ENCODE measurements at places on chromosomes 3 and 15.

- DNase-seq = no peak
Observed at GRCh38 chr15:22968366-22968765, 11.8 kb downstream of the CYFIP1 start.

- DNase-seq = no peak
Observed at GRCh38 chr3:155981669-155982068, 111.2 kb downstream of the GMPS start.

DNA sequence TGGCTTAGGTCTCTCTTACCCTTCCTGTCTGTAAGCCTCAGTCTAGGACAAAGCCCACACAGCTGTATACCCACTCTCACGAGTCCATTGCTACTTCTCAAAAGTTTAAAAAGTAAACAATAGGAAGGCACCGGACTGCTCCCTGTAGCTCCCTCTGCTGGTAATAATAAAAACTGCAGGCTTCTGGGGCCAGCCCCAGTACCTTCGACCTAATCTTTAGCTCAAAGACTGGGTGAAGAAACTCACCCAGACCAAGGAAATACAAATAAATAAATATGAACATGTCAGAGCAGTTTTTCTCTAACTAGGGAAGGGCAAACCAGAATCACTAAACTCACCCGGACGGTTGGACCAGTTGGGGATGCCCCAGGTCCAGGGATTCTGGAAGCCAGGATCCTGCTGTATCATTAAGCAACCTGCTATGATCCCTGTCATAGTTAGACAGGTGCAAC lies 5.0 kb downstream of the FAM219B start:
- peak; percentile 43 for DNase-seq

DNA sequence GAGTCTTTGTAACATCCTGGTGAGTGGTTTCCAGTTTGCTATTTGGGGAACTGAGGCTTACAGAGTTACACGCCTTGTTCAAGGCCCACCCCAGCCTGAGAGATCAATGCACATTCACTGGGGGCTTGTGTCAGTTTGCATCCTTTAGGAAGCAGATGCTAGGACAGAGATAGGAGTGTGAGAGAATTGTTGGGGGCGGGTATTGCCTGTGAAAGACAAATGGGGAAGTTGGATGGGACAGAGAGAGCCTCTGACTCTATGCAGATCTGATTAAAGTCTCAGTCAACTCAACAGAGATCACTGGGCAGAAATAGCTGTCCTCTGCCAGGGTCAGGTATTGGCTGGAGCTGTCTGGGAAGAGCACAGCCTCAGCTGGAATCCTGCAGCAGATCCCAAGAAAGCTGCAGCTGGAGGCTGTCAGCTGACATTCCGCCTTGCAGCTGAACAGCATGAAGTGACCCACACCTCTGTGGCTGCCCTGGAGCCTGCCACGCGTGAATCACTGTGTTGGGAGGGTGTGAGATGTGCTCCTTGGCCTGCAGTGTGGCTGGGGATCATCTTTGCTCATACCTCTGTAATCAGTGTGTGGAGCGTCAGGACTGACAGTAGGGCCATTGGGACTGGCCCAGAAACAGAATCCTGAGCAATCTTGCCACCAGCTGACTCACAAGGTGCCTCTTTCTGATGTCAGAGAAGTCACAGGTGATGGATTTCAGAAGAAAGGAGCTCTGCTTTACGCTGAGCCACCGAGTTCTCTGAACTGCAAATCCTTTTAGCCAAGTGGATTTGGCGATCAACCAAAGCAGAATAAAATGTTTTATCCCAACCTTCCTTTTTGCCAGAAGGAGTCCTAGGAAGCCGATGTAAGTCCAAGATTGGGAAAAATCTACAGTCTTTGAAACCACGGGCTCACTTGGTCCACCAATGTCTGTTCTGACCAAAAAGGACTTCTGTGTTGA lies 284.1 kb upstream of the LRRFIP2 start:
- no peak for DNase-seq

GRCh38 chr3:127252446-127252845 lies 35.4 kb downstream of the PRR20G start:
- no peak for DNase-seq

GRCh38 chr3:38131621-38132369 lies 5.1 kb downstream of the ACAA1 start:
- DNase-seq = no peak

- DNase-seq = no peak
Observed at GRCh38 chr15:34203936-34204335, 6.0 kb downstream of the KATNBL1 start.

DNA sequence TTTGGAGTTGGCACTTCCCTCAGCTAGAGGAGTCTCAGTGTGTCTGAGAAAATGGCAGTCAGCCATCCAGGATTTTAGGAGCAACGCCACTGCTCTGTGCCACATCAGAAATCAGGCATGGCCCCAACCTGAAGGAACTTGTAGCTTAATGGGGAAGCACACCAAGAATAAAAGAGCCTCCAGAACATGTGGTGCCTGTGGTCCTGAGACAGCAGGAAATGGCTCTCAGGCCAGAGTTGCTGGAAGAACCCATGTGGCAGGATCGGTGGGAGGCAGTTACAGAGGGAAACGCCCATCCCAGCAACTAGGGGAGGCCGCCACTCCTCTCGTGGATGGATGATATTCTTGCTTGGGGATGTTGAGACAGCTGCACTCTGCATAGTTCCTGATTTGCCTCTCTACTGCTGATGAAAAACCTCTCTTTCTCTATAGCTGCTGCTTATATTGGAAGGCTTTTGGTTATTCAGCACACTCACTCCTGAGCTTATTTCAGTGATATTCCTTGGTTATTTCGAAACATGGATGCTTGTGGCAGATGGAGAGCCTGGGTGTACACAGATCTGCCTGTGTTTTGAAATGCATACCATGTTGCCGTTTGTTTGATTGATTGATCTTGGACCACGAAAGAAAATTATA lies 52.4 kb downstream of the KLHL25 start:
- no peak for DNase-seq

GRCh38 chr3:122988508-122988907 lies 39.1 kb downstream of the SEMA5B start:
- no peak for DNase-seq

DNA sequence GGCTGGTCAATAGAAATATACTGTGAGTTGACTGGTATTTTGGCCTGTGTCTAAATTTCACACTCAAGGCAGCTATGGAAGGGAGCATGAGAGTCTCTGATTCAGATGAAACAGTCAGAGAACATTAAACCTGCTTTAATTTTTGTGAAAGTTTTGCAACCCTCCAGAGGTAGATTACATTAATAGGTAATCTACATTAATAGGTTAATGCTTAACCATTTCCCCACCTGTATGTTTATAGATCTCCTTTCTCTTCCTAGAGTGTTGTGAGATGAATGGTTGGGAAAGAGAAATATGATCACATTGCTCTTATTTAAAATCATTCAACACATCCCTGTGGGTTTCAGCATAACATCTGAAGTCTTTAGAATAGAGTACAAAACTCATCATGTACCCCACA lies 586.9 kb upstream of the DPPA4 start:
- no peak for DNase-seq

- no peak for DNase-seq
Observed at GRCh38 chr3:6147883-6148282, 713.0 kb upstream of the GRM7 start.

Data from GM18507 (cell line).